ENCODE measurements at places on chromosomes 3 and 15. TPM values are rescaled to one million over a fixed set of nuclear protein-coding genes. Genes with fewer than 3 reads are reported as not detected.

Gene RETNLB
- not detected for total RNA-seq

Gene KBTBD13
- not detected for total RNA-seq

Gene PLCB2
- total RNA-seq: 61.9 TPM

Gene MFGE8
- 149 TPM for total RNA-seq

Gene ANKUB1
- total RNA-seq: 0.31 TPM

Gene CD80
- total RNA-seq: not detected

Gene CYP8B1
- not detected for total RNA-seq

Gene WDR93
- 0.05 TPM for total RNA-seq

Gene SLC12A1
- total RNA-seq: not detected

Gene PTX3
- total RNA-seq: 10.5 TPM

Gene FAM107A
- total RNA-seq: not detected

Gene LDHAL6B
- not detected for total RNA-seq

- no peak for DNase-seq
Measured at GRCh38 chr3:11778248-11778647, 68.4 kb downstream of the TAMM41 start.

DNA sequence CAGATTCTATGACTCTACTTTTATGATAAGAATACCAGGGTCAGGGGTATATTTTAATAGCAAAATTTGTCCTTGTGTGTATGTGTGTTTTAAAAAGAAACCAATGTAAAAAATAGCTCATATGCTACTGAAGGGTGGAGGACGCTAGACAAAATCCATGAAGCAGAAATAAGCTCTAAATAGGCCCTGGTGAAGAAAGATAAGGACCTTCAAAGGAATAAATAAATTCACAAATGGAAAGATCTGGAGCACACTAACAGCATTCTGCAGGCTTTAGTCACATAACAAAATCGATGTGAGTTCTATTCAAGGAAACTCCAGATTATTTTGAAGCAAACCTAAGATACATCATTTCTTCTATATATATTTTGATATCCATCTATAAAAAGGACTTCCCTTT lies 27.2 kb upstream of the ATP11B start:
- DNase-seq: no peak

DNA sequence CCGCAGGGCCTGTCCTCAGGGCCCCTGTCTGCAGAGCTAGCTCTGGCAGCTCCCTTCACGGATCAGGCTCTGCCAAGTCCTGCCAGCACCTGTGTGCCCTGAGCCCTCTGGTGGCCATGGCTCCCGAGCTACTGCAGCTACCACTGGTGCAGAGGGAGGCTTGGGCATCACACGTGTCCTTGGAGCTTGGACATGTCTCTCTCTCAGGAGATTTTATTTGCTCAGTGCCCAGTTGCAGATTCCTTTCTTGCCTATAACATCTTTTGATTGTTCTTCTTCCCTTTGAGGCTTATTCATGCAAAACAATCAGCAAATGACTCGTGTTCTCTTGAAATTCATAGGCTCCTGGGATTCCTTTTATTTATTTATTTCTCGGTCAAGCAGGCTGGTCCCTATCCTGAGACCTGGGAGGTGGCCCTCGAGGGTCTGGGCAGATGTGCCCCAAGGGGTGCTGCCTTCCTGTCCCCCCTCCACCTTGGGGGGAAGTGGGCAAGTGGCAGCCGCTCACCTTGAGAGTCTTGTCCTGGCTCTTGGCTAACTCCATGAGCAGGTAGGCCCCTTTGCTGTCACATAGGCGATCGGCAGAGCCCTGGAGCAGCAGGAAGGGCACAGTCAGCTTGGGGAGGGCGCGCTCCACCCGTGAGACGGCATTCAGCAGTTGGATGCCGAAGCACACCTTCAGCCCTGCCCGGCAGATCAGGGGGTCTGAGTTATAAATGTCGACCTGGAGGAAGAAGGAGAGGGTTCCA lies 21.9 kb downstream of the ABTB1 start:
- no peak for DNase-seq

GRCh38 chr15:79193549-79193948 lies 89.0 kb upstream of the ANKRD34C start:
- no peak for DNase-seq

- no peak for DNase-seq
Measured at GRCh38 chr3:113269661-113270060, 58.3 kb downstream of the BOC start.

GRCh38 chr3:99175276-99175812 lies 273.8 kb upstream of the DCBLD2 start:
- no peak for DNase-seq

DNA sequence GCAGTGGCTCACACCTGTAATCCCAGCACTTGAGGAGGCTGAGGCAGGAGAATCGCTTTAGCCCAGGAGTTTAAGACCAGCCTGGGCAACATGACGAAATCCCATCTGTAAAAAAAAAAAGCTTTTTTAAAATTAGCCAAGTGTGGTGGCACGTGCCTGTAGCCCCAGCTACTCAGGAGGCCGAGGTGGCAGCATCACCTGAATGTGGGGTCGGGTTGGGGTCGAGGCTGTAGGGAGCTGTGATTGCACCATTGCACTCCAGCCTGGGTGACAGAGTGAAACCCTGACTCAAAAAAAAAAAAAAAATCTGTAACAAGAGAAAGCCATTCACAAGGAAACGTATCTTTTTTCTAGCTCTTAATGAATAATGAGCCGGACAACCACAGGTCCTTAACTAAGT lies 74.7 kb upstream of the DLG1 start:
- no peak for DNase-seq

DNA sequence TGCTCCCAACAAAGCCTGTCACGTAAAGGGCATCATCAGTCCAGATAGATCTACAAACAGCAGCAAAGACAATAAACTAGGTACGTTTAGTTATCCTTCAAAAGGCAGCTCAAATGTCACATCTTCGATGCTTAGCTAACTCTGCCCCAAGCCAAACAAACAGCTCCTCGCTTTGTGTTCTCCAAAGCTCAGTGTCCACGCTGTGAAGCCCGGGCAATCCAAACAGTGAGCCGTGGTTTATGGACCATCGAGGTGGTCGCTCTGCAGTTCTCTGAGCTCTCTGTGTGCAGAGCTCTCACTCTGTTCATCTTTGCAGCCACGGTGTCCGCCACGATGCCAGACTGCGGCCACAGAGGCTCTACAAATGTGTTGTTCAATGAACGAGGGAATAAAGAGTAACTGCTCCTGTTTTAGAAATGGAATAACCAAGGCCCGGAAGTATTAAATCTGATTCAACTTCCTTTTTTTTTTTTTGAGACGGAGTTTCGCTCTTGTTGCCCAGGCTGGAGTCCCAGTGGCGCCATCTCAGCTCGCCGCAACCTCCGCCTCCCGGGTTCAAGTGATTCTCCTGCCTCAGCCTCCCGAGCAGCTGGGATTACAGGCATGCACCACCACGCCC lies 117.2 kb upstream of the FAM174B start:
- no peak for DNase-seq

DNA sequence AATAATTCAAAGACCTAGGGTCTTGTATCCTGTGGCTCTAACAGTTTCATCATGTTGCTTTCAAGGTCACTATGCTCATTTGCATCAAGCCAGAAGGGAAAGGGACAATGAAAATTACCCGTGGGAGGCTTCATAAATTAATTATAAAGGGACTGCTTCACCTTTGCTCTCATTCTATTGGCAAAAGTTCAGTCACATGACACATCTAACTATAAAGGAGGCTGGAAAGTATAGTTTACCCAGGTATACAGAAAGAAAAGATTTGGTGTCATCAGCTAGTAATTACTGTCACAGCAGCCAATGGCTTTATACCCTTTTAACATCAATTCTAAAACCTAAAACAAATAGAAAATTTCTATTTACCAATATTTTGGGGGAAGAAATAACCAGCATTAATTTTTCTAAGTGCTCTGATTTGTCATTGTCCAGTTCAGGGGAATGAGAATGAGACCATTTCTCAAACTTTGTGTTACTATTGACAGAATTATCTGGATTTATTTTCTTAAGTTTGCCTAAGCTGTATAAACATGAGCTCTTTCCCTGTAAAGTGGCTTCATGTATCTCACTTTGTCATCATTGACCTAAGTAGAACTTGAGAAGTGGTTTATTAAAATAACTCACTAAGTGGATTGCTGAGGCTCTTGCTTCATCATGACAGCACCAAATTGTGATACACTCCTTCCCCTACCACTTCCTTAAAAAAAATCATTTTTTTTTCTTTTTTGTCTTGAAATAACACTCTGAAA lies 257.7 kb upstream of the PEX5L start:
- DNase-seq: no peak

DNA sequence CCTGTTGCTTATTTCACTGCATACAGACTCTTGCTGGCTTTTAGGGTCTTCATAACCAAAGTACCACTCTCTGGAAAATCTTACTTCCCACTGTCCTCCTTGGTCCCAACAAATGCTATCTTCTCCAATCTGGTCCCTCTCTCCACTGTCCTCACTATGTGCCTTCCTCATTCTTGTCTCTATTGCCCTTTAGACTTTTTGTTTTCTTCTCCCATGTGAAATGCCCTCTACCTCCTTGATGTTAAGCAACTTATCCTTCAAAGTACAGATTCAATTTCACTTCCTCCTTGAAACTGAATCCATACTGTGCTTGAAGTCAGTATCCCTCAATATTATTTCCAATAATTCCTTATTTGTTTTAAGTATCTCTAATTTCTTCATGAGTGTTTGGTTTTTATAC lies 60.8 kb downstream of the CGGBP1 start:
- DNase-seq: no peak

DNA sequence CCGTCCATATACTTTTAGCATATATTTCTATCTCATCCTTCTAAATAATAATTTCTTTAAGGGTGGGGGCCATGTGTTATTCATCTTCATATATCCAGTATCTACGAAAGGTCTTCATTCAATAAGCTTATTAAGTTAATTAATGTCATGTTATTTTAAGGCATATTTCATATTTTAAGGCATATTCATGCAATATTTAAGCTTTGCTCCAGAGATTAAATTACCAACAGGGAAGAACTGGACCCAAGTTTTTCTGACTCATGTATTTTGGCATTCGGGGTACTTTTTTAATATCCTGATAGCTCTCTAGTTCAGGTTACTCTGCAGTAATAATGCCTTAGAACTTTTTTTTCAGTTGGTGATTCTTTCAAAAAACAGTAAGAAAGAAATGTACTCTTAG lies 27.4 kb downstream of the PHC3 start:
- DNase-seq: no peak

DNA sequence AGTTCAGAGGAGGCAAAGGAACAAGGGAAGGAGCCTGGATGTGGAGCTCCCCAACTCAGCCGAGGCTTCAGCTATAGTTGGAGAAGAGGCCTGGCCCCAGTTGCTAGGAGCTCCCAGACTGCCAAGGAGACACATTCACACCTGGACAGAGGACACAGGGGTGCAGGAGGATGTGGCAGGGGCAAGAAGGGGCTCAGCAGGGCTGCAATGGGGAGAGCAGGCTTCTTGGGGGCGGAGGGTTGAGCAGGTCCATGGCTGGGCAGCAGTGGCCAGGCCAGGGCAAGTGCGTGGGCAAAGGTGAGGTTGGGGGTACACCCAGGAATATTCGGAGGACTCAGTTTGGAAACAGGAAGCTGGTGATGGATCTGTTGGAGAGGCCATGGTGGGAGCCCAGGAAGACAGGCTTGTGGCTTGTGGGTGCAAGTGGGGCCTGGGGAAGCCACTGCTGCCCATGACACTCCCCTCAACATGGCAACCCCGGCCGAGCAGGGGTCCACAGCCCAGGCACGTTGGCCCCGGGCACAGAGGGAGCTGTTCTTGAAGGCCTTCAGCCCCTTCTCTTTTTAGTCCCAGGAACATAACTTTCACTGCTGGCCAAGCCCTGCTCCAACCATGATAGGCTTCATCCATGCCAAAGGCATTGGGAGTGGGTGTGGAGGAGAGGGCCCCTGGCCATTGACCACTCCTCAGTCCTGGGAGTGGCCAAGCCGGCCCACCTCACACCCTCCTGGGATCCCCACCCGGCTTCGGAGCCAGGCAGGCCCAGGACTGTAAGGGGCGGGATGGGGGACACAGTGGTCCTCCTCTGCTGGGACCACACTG lies 33.3 kb downstream of the TSPAN3 start:
- DNase-seq: no peak

- no peak for DNase-seq
Measured at GRCh38 chr3:54671511-54671910, 256.3 kb downstream of the LRTM1 start.

GRCh38 chr3:149454746-149455145 lies 19.8 kb upstream of the TM4SF4 start:
- no peak for DNase-seq

GRCh38 chr3:111794711-111795110 lies 64.4 kb upstream of the PHLDB2 start:
- no peak for DNase-seq

DNA sequence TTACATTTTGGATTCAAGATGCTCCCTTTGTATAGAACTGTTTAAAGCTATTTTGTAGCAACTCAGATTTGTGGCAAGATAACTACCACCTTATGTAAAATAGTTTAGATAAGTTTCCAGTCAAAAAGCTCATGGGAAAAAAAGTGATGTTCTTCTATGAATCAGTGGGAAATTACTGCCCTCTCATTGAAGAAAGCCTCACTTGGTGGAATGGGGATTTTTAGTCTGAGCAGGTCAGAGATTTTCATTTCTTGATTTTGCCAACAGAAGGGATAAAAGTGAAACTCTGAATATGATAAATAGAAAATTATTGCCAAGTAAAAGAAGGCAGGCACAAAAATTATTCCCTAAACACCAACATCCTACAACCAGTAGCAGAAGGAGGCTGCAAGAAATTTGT lies 25.8 kb upstream of the CSTA start:
- no peak for DNase-seq

- no peak for DNase-seq
Measured at GRCh38 chr3:153339065-153339464, 177.0 kb downstream of the RAP2B start.

DNA sequence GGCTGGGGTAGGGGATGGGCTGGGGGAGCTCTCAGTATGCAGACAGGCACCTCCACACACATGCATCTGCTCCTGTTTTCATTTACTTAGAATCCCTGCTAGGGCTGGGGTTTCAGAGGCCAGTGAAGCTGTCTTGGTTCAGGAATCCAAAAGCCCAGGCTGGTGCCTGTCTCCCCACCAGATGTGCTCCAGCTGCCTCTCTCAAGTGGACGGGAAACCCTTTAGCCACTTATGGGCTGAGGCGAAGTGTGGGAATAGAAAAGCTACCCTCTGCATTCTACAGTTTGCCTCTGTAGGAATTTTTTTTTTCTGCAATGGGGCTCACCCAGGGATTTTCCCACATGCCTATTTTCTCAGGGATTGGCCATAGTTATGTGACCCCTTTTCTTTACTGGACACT lies 72.5 kb downstream of the ATP2B2 start:
- no peak for DNase-seq

GRCh38 chr3:15820911-15821310 lies 23.1 kb upstream of the ANKRD28 start:
- no peak for DNase-seq

- DNase-seq: no peak
Measured at GRCh38 chr3:132622761-132623160, 25.7 kb downstream of the ACKR4 start.
